ENCODE measurements at places on chromosomes 6 and 20.

- no peak for DNase-seq
Measured at GRCh38 chr20:4661191-4661590, 60.5 kb upstream of the PRND start.

GRCh38 chr6:67200626-67201403 is 1434.3 kb upstream of the ADGRB3 start:
- DNase-seq: no peak

GRCh38 chr6:14053811-14054210 is 63.8 kb upstream of the CD83 start:
- peak; percentile 10 for DNase-seq

GRCh38 chr6:129849456-129849855 is 11.7 kb downstream of the TMEM244 start:
- peak; percentile 69 for DNase-seq

GRCh38 chr6:111569951-111570350 is 35.7 kb downstream of the TRAF3IP2 start:
- no peak for DNase-seq

- DNase-seq: peak; percentile 37
Measured at GRCh38 chr6:130282234-130282995, 59.7 kb upstream of the SAMD3 start.
